ENCODE measurements at places on chromosomes 5 and 9.

- no peak for DNase-seq
These were observed 1829.9 kb downstream of the EFNA5 start for GRCh38 chr5:105840800-105841199.

DNA sequence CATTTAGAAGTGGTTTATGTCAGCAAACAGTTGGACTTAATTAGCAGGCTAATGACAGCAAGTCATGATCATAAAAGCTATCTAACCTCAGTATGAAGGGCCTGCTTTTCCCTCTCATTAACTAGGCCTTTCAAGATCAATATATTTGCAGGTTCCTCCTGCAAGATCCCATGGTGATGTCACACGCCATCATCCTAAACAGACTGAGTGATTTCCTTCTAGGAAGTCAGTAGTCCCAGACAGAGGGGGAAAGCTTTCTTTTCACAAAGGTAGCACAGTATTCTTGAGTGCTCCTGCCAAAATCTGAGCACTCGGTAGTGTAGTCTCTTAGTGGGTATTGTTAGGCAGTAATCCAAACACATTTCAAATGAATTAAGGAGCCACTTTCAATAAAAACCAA is 52.5 kb downstream of the UIMC1 start:
- no peak for DNase-seq

- no peak for DNase-seq
These were observed 121.1 kb downstream of the BOD1 start for GRCh38 chr5:173495225-173495904.

DNA sequence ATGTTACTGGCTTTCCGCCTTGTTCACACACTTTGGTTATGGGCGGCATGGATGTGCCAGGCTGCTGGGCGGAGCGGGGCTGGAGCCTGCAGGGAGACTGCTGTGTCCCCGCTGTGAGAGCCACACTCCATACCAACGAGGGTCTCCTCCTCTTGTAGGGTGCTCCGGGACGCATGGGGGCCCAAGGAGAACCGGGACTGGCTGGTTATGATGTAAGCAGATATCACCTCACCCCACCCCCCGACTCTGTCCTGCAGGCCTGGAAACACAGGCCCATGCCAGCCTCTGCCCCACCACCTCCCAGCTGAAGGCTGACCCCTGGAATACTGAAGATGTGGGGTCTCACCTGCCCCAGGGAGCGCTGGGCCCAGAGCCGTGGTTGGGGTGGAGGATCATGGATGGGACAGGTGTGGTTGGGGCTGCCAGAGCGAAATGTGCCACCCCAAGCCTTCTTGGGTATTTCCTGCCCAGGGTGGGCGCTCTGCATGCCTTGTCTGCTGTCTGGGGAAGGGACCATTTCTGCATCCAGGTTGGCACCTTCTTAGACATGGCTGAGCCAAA is 39.3 kb upstream of the ORM1 start:
- no peak for DNase-seq

- no peak for DNase-seq
These were observed 611.4 kb downstream of the SEMA5A start for GRCh38 chr5:8934455-8934854.

- DNase-seq = no peak
These were observed 2.7 kb downstream of the RELL2 start for GRCh38 chr5:141639357-141640050.

- DNase-seq = peak; percentile 41
These were observed 6.1 kb downstream of the SARDH start for GRCh38 chr9:133731876-133732638.

- DNase-seq = no peak
These were observed 109.1 kb upstream of the CTNND2 start for GRCh38 chr5:12013351-12013750.

DNA sequence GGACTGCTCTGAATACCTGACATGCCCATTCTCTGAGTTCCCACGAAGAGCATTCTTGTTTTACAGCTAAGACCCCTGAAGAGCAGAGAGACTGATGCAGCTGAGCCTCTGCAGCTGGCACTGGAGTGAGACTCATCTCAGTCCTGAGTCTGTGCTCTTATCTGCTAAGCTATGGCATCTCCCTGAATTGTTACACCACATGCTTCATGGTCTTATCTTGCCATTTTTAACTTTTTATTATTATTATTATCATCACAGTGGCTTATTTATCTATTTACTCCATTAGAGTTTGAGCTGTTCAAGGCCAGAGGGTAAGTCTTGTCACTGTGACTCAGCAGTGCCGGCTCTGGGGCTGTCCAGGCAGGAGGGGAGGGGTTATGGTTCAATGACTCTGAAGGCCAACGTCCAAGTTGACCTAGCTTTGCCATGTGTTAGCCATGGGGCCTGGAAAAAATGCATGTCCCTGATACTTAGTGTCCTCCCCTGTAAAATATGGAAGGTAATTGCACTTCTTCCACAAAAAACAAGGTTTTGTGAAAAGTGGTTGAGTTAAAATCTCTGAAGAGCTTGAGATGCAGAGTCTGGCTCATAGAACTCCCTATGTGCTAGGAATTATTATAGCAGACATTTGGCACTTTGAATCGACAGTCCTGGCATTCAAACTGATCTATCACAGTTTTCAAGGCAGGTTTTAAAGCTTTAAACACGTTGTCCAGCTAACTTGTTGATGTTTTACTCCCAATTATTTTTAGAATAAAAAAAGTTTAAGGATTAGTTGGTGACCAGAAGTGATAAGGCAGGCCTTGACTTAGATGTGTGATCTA is 94.6 kb downstream of the ALDH1A1 start:
- peak; percentile 53 for DNase-seq

DNA sequence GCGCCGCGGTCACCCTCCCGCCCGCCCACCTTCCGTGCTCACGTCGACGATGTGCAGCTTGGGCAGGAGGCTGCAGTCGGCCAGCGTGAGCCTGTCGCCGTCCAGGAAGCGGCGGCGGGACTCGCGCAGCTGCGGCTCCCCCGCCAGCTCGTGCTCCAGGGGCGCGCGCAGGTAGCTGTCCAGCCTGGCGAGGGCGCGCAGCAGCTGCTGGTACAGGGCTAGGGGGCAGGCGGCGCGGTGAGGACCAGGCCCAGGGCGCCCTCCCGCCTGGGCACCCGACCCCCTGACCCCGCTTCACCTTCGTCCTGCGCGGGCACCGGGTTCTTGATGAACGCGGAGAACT is 1.5 kb downstream of the CLIC3 start:
- no peak for DNase-seq

- no peak for DNase-seq
These were observed 215.4 kb upstream of the TLX3 start for GRCh38 chr5:171093598-171093997.

GRCh38 chr5:168366116-168366515 is 74.7 kb downstream of the WWC1 start:
- DNase-seq = no peak

DNA sequence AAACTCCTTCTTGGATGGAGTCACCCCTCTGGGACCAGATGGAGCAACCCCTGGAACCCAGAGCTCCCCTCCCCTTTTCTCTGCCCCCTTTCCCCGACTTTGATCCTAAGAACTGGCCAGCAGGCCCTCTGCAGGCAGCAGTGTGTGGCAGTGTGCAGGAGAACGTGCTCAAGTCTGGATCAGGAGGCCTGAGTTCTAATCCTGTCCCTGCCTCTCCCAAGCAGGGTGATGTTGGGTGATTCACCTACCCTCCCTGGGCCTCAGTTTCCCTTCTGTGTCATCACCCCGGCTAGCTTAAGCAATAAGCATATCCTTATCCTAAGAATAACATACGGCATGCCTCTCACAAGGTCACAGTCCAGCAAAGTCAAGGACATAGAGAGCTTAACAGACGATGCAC is 67.6 kb downstream of the C9orf50 start:
- DNase-seq = no peak

Measured in suppressor macrophage treated with lipopolysaccharide for 1 hour (primary cell).